Activated CD4-positive, alpha-beta memory T cell treated with anti-CD3 and anti-CD28 coated beads, Interleukin-2, amount 10 ng/mL, durations not matched to agents 7 days and 5 days (primary cell): ENCODE measurements at places on chromosomes 5 and 9.

DNA sequence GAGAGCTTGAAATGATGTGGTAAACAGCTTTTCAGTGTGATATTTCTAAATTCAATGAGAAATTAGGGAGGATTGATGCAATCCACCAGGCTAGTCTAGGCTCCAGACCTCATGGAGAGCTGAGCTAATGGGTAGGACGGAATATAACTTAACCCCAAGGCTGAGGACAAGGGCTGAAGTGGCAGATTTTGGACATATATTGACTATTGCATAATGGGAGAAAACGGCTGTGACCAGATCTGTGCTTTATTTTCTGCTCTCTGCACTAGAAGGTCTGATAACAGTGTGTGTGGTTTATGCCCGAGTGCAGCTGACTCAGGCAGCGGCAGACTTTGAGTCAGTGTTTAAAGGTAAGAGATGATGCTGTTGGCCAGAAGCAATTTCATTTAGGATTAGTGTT, 70.6 kb downstream of the ACTBL2 start:
- no peaks in the 10 kb centered on the region for H3K36me3 ChIP-seq
- DNase-seq: no peak
- peaks cover 8% of the 10 kb centered on the region for H3K27me3 ChIP-seq
- H3K4me1 ChIP-seq: no peaks in the 10 kb centered on the region
- no peak overlapping the region for H3K4me3 ChIP-seq
- H3K27ac ChIP-seq: no peak overlapping the region

DNA sequence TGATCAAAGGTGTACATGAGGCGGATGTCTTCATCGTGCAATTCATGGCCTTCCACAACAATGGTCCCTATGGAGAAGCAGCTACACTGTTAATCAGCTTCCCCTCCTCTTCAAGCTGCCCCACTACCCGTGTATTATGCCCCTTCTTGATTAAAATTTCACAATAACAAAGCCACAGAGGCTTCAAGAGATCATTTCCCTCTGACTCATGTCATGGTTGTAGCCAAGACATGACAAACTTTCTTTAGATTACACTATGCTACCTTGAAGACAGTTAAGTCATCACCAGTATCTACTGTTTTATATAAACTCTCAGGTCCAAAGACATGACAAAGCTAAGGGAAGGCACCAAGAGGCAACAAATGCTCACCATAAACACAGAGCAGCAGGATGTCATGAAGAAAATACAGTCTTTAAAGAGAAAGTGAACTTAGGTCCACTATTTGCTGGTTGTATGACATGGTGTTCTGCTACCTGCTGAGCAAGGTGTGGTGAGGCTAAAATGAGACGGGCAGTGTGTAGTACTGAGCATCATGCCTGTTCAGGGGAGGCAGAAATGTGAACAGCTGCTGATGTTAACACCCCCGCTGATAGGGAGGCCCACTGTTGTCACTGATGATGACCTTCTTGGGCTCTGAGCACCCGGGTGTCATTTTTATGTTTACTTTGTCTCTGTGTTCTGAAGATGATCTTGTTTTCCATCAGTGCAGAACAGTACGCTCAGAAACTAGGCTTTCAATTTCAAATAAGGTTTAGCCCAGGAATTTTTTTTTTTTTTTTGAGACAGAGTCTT, 48.3 kb downstream of the IARS1 start:
- H3K27ac ChIP-seq: no peak overlapping the region
- H3K36me3 ChIP-seq: peaks cover 84% of the 10 kb centered on the region
- no peaks in the 10 kb centered on the region for H3K27me3 ChIP-seq

DNA sequence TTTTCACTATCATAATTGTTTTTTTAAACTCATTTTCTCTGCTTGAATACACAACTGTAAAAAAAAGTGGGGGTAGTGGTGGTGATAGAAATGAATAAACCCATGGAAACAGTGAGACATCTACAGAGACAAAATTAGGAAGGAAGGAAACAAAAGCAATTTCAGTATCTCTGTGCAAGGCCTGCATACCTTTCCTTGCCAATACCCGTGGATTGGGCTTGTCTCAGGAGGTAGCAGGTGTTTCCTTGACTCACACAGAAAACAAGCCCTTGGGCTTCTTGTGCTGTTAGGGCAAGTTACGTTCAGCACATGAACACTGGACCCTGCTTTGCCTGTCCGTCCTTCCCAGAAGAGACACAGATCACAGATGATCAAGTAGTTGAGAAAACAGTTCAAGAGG, 372.2 kb downstream of the ZSWIM6 start:
- no peak overlapping the region for H3K27ac ChIP-seq
- no peaks in the 10 kb centered on the region for H3K36me3 ChIP-seq
- no peaks in the 10 kb centered on the region for H3K4me1 ChIP-seq
- H3K27me3 ChIP-seq: peaks cover 1% of the 10 kb centered on the region

- no peaks in the 10 kb centered on the region for H3K4me1 ChIP-seq
- no peak for DNase-seq
- H3K36me3 ChIP-seq: no peaks in the 10 kb centered on the region
- no peaks in the 10 kb centered on the region for H3K27me3 ChIP-seq
These were observed 132.4 kb downstream of the TRPM6 start for GRCh38 chr9:74755355-74755754.

DNA sequence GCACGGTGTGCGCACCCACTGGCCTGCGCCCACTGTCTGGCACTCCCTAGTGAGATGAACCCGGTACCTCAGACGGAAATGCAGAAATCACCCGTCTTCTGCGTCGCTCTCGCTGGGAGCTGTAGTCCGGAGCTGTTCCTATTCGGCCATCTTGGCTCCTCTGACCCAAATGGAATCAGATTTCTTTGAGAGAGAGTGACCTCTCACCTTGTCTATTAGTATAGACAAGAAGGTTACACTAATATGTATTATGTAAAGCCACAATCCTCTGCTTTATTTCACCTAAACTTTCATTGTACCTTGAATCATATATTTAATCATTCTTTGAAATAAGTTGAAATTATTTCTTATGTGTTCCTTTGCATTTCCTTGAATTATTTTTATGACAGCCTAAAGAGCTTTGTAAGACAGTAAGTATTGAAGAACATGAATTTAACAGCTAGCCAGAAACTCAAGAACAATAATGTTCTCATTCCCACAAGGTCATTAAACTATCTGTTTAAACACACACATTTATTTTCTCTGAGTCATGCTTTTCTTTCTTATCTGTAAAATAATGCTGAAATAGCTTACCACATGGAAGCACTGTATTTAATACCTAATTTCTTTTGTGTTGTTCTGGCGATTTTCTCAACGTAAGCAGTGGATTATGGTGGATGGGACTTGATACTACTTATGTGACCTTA, 91.8 kb upstream of the DMRTA1 start:
- no peaks in the 10 kb centered on the region for H3K36me3 ChIP-seq
- H3K4me1 ChIP-seq: no peaks in the 10 kb centered on the region
- DNase-seq: no peak
- H3K27me3 ChIP-seq: no peaks in the 10 kb centered on the region

DNA sequence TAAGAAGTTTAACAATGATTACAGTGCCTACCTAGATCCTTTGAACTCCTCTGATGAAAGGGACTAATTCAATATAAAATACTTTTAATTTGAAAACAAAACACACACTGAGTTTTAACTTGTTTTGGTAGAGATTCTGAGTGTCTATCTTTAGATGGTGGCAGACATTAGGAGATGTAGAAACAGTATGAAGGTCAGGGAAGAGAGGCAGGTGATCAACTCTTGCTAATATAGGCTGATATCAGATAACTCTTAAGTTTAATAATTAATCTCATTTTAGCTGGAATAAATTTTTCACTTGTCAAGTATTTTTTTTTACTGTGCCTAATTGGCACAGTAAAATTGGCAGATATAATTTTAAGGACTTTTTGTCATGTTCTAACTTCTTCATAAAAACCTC, 30.8 kb downstream of the POC5 start:
- no peak for DNase-seq
- peaks cover 4% of the 10 kb centered on the region for H3K4me1 ChIP-seq
- H3K4me3 ChIP-seq: no peak overlapping the region
- H3K27me3 ChIP-seq: no peaks in the 10 kb centered on the region
- no peak overlapping the region for H3K27ac ChIP-seq
- peaks cover 38% of the 10 kb centered on the region for H3K36me3 ChIP-seq

DNA sequence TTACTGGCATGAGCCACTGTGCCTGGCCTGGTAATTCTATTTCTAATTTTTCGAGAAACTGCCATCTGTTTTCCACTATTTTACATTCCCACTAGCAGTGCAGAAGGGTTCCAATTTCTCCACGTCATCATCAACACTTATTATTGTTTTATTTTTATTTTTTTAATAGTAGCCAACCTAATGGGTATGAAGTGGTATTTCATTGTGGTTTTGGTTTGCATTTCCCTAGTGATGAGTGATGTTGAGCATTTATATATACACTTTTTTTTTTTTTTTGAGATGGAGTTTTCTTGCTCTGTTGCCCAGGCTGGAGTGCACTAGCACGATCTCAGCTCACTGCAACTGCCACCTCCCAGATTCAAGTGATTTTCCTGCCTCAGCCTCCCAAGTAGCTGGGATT, 28.3 kb downstream of the WWC1 start:
- DNase-seq: no peak
- H3K4me3 ChIP-seq: no peak overlapping the region
- no peaks in the 10 kb centered on the region for H3K27me3 ChIP-seq
- H3K4me1 ChIP-seq: no peaks in the 10 kb centered on the region

GRCh38 chr5:18397371-18397770, 763.1 kb downstream of the TAF11L14 start:
- H3K4me1 ChIP-seq: no peaks in the 10 kb centered on the region
- no peak overlapping the region for H3K4me3 ChIP-seq
- H3K36me3 ChIP-seq: no peaks in the 10 kb centered on the region
- no peak for DNase-seq
- H3K27ac ChIP-seq: no peak overlapping the region

GRCh38 chr9:37920471-37921167, 16.7 kb upstream of the SLC25A51 start:
- H3K4me3 ChIP-seq: no peak overlapping the region
- peak; percentile 38 for DNase-seq
- peaks cover 4% of the 10 kb centered on the region for H3K4me1 ChIP-seq
- no peaks in the 10 kb centered on the region for H3K27me3 ChIP-seq
- H3K27ac ChIP-seq: no peak overlapping the region

DNA sequence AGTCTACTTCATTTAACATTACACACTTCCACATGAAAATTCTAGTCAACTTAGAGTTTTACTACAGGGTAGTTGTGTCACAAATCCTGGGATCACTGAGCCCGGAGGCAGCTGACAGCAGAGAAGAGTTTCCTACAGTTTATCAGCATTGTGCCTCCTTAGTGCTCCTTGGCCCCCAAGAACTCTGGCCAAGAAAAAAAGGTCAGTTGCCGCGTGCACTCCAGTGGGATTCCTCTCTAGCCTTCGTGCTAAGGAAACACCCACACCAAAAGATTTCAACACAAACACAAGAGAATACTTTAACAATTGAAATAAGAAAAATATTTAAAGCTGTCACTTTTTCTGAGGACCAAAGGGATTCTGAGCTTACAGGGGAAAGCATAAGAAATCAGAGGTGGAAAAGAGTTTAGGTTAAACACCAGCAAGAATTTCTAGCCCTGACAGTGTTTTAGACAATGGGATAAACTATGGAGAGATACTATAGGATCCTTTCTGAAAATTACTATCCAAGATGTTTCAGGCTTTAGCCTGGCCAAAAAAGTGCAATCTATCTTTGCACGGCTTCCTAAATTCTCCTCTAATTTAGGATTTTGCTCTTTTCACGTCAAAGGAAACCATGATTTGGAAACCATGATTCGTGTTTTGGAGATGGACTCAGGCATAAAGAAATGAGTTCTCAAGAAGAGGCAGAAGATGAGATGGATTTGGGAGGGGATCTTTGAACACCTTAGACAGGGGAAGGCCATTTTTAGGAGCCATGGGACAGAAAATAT, 606.8 kb downstream of the RAB3C start:
- H3K4me3 ChIP-seq: no peak overlapping the region
- no peak overlapping the region for H3K27ac ChIP-seq
- H3K36me3 ChIP-seq: no peaks in the 10 kb centered on the region
- peaks cover 8% of the 10 kb centered on the region for H3K4me1 ChIP-seq
- no peak for DNase-seq
- H3K27me3 ChIP-seq: peaks cover 40% of the 10 kb centered on the region

DNA sequence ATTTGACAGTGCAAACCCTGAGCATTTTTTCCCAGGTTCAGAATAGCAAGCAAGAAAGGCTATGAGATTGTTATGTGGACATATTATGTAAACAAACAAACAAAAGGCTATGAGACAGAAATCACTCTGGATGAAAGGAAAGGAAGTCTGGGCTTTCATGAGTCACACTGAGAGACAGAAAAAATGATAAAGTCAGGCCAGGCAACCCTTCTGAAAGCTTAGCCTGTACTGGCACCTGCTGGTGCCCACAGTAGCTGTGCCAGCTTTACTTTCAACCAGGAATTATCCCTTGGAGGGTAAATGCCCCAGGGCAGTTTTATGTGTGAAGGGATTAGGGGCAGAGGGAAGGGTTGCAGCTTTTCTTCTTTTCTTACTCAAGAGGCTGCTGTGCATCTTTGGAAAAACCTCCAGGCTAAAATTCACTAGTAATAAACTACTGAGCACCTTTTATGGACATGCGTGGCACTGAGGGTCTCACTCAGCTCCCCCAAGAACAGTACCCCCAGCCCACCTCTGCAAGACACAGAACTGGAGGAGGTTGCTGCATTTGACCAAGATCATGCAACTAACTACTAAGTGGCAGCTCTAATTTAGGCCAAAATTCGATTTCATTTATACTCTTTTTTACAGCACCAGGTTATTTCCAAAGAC, 41.7 kb downstream of the ACTL7B start:
- no peaks in the 10 kb centered on the region for H3K4me1 ChIP-seq
- DNase-seq: no peak
- peaks cover 11% of the 10 kb centered on the region for H3K27me3 ChIP-seq
- no peak overlapping the region for H3K27ac ChIP-seq
- H3K36me3 ChIP-seq: no peaks in the 10 kb centered on the region

DNA sequence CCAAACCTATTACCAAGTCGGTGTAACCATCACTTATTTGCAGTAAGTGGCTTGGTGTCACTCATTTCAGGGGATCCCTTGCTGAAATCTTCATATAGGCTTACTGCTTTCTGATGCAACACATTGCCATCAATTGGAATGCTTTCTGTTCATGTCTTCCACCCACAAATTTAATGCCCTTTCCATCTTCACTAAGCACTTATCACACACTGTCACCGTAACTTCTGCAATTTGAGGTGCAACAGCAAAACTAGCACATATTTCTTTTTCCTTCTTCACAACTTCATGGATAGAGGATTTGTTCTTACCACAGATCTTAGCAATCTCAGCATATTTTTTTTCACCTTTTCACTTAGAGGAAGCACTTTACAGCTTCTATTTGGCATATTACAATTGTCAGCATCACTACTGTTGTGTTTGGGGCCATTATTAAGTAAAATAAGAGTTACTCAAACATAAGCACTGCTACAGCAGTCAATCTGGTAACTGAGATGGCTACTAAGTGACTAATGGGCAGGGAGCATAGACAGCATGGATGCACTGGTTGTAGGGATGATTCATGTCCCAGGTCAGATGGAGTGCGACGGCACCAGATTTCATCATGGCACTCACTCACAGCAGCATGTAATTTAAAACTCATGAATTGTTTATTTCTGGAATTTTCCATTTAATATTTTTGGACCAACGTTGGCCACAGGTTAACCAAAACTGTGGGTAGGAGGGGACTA, 70.1 kb downstream of the PIP5K1B start:
- no peak overlapping the region for H3K27ac ChIP-seq
- no peak for DNase-seq
- no peaks in the 10 kb centered on the region for H3K36me3 ChIP-seq
